ENCODE measurements at places on chromosomes 1 and 21.

DNA sequence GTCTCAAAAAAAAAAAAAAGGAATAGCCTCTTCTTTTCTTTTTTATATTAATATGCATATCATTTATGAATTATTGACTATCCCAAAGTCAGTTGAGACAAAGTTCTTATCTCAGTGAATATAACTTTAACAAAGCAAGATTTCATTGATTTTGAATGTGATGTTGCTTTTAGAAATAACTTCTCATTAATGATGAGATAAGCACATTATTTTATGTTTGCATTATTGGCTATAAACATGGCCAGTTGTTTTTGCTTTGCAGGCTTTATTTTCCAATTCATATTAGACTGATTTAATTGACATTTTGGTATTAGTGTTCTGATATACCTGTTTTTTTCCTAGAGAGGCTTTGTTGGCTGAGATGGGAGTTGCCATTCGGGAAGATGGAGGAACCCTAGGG lies 81.3 kb downstream of the KIF1B start:
- DNase-seq, result no peak

DNA sequence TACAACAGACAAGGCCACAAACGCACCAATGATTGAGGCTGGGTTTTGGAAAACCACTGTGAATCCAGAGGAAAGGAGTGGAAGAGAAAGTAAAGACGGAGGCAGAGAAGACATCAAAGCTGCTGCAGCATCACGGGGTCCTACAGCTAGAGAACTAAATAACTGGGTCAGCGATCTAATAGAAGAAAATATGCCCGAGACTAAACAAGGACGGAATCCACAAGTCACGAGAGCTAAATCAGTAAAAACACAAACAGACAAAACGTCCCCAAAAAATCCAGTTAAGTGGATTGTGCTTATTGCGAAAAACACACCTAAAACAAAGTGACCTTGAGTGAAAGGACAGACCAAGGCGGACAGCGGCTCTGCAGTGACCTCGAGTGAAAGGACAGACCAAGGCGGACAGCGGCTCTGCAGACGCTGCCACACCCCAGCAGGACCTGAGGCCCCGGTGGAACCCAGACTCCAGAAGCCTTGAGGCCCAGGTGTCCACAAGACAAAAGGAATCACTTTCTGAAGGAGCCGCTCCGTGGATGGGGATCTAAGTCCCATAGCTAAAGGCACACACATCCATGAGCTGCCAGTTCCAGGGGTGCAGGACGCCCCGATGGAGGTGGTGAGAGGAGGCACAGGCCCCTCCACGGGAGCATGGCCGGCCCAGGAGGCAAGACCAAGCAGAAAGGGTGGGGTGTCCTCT lies 6.0 kb downstream of the FTCD start:
- DNase-seq, result no peak

DNA sequence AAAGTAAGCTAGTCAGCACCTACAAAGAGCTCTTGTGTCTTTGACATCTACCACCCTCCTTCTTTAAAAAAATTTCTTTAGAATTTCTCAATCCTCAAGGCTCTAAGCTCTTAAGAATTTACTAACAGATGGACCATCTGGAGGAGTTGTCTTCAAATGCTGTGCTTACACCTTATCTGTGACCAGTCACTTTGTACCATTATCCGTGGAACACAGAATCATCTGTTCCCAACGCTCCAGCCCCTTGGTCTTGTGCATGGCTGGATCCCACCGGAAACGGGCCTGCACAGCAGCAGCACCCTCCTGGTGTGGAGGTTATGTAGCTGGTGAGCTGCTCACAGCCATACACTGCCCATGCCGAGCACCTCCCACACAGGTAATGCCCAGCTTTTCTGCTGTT lies 89.0 kb downstream of the TBX19 start:
- no peak for DNase-seq

DNA sequence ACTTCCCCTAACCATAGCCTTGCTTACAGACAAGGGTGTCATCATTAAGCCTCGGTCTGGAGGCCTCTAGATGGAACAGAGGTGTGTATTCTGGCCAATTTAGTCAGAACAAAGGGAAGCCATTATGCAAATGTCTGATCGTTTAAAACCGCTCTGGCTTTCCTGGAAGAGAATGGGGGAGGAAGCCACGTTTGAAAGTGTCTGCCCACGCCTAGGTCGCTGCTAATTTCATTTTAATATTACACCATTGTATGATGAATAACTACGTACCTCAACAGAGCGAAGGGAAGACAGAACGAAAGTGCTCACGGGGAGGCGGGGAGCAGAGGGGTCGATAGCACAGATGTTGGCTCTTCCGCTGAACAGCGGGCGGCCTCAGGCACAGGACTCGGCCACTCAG lies 41.1 kb upstream of the CSF3R start:
- DNase-seq, result no peak

Data from CD4-positive, alpha-beta T cell (primary cell).